Cardiac muscle cell (in vitro differentiated cells and primary cell): ENCODE measurements at places on chromosomes 16 and 17.

GRCh38 chr17:33142705-33143299, 150.3 kb downstream of the ASIC2 start:
- DNase-seq: peak; percentile 37

DNA sequence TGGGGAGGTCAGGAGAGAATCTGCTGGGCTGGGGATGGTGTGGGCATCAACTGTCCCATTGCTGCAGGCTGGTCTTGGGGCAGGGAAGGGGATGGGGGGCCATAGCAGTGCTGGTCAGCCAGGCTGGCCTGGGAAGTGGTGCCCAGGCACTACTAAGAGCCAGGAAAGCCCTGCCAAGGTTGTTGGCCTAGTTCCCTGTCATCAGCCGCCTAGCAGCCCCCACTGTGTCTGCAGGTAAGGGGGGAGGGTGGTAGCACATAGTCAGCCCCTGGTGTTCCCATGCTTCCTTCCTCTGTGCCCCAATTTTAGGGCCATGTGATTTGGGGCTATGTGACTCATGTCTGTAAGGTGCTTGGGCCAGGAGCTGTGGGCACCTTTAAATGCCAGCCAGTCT, 17.8 kb downstream of the GJD3 start:
- no peak for DNase-seq

- DNase-seq: no peak
Observed at GRCh38 chr17:3502466-3502865, 26.7 kb downstream of the ASPA start.

DNA sequence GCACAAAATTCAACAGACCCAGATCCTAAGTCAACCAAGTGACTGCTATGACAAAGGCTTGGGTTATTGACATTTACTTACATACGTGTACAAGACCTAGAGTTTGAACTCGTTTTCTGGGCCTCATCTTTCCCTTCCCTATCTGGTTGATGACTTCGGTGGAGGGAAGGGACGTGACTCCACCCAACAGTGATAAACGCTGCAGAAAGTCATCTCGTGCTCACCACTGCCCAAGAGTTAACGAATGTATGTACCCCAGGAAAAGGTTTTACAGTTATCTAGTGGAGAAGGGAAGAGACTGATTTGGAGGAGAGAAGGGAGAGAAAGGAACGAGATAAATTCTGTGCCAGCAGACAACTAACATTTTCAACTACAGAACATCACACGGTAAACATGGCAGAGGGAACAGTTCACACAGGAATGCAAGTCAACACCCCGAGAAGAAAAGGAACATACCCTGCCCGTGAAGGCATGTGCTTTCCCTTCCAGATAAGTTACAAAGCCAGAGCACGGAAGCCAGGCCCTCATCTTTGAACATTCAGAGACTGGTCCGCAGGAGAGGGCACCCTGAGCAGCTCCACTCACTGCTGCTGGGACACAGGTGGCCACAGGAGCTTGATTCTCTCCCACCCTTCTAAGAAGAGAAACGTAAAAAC, 13.9 kb upstream of the CYTH1 start:
- DNase-seq: no peak

- DNase-seq: no peak
Observed at GRCh38 chr17:44281570-44281969, 13.6 kb upstream of the SLC4A1 start.

DNA sequence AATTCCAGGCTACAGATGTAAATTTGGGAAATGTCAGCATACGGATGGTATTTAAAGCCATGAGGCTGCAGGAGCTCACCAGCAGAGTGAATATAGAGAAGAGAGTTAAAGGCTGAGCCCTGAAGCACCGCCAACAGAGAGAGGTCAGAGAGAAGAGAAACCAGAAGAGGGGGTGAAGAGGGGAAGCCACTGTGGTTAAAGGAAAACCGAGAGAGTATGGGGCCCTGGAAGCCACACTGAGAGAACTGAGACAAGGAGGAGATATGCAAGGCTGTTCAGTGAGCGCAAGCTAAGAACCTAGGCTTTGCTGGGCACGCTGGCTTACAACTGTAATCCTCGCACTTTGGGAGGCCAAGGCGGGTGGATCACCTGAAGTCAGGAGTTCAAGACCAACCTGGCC, 24.6 kb downstream of the COPRS start:
- DNase-seq: no peak

DNA sequence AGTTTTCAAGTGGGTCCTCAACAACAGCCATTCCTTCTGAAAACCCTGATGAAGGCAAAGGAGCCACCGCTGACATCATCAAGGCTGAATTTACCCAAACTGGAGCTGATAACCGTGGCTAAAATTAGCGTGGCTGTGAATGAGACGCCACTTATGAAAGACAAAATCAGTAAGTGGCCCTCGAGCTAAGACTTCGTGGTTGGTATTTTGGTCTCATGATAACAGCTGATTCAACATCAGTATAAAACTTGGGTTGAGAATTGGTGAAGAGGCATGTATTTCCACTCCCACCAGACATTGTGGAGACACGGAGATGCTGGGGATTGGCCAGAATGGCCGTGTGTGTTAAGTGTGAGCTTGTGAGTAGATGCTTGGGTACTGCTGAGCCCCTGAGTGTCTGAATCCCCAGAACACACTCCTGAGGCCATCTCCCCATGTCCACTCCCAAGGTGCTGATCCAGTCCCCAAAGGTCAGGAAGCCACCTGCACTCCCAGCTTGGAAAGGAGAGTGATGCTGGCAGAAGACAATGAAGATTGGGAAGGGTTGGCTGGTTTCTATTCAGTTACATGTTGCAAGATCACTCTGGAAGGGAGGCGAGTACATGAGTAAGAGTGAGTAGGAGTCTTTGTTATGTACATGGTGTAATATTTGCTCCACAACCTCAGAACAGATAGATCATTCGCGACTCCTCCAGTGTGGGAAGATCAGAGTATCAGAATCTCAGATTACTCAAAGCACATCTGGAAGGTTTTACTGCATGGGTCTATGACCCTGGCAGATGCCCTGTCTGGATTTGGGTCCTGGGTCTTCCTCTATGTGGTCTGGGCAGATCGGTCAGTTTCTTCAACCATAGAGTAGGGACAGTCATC, 207.7 kb downstream of the HS3ST3A1 start:
- peak; percentile 87 for DNase-seq

DNA sequence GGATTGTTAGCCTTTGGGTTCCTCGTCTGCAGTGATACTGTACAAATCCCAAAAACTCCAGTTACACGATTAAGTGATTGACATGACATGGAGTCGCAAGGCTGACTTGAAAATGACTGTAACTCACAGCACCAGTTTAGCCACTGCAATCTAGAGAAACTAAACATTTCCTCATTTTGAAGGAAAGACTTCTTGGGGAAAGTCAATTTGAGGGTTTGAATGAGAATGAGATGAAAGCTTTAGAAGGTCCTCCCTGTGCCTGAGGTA, 4.8 kb downstream of the BANP start:
- DNase-seq: no peak

DNA sequence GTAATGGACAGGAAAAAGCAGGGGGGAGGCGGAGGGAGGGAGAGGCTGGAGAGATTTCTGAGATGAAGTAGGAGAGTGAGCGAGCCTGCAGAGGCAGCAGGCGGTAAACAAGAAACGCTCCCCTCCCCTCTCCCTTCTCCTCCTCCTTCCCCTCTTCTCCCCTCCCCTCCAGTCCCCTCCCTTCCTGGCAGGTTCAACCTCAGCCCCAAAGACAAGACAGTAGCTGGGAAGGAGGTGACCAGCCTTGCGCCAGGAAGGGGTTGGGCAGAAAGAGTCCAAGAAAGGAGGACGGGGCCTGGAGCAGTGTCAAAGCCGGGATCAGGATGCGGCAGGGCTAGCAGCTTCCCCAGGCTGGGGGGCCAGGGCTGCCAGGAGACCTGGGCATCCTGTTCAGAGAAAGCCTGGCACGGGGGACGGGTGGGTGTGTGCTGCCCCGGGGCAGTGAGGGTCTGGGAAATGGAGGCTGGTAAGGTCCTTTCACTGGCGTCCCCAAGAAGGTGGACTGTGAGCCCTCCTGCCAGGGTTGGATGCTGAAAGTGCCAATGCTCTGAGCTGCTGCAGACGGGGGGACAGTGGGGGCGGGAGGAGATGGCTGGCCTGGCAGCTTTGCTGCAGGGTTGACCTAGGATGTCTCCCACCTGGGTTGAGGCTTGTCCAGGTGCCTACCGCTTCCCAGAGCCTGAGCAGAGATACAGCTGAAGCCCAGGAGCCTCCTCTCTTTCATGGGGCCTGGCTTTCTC, 261.6 kb upstream of the TNRC6C start:
- no peak for DNase-seq

GRCh38 chr17:78425429-78425828, 47.0 kb downstream of the PGS1 start:
- DNase-seq: no peak

- DNase-seq: no peak
Observed at GRCh38 chr16:7581175-7581574, 248.5 kb downstream of the RBFOX1 start.

- no peak for DNase-seq
Observed at GRCh38 chr17:11324021-11324420, 83.0 kb downstream of the SHISA6 start.

DNA sequence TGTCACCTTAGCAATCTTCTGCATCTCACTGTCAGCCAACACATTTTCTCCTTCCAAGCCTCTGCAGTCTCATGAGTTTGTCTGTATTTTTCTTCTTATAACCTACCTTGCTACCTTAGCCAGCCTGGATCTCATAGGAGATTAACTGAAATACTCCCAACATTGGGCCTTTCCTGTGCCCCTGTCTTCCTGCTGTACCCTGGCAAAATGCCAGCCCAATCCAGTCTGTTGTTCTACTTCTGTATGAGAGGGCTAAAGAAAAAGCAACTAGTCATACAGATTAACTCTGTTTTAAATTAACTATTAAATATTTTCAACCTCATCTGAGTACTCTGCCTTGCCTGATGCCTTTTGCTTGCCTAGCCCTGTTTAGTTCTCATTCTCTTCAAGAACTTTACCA, 18.4 kb downstream of the GOSR1 start:
- DNase-seq: no peak

GRCh38 chr16:69847643-69848042, 85.5 kb downstream of the WWP2 start:
- no peak for DNase-seq

DNA sequence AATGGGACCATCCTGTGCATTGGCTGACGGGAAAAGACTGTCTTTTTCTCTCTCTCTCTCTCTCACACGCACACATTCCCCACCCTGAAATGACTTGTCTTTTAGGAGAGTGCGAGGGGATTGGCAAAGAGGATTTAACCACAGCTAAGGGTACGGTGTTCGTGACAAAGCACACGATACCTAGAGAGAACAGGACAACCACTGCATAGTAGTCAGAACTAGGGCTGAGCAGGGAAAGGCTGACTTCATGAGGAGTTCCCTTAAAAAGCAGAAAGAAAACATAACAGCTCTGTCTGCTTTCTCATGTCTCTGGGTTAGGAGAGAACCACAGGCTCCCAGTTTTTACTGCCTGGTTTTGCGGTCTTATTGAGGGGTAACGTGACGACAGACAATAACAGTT, 742.8 kb upstream of the SOX9 start:
- no peak for DNase-seq

- no peak for DNase-seq
Observed at GRCh38 chr17:14201021-14201987, 35.4 kb downstream of the CDRT15 start.

- no peak for DNase-seq
Observed at GRCh38 chr16:24652803-24653202, 76.6 kb upstream of the TNRC6A start.

- no peak for DNase-seq
Observed at GRCh38 chr16:28905229-28905754, 19.7 kb downstream of the RABEP2 start.

DNA sequence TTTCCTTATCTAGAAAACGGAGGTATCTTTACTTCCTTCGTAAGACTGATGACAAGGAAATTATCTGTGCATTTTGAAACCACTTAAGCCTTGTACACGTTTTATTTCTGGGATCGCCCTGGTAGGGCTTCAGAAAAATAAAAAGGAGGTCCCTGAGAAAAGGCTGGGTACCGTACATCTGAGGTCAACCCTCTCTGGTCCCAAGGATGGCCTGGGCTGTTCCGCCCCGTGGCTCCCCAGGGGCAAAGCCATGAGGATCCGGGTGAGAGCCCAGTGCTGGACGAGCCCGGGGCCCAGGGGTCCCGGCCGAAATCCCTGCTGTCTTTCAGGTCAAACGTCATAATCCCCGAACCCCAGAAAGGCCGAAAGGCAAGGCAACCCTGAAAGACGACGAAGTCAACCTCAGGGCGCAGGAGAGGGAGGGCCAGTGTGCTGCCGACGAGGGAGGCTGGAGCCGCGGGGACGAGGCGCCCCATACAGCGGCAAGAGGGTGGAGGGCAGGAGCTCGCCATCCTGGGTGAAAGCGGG, 656 bp upstream of the FUS start:
- DNase-seq: no peak

DNA sequence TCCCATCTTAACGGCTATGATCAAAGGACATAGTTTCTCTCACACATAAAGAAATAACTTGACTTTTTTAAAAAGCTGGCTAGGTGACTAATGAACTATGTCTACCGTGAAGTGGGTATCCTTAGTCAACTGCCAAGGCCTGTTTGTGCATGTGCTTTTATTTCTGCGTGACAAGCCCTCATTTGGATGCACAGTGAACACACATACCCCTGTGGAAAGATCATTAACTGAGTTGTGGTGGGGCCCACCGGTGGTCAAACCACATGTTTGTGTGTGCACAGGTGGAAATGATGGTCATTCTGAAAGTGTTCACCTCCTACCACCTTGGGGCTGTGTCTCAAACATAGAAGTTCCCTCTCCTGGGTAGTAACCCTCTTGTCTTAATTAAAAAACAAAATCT, 256.1 kb upstream of the SALL1 start:
- no peak for DNase-seq
